ENCODE measurements at places on chromosomes 1 and 21.

DNA sequence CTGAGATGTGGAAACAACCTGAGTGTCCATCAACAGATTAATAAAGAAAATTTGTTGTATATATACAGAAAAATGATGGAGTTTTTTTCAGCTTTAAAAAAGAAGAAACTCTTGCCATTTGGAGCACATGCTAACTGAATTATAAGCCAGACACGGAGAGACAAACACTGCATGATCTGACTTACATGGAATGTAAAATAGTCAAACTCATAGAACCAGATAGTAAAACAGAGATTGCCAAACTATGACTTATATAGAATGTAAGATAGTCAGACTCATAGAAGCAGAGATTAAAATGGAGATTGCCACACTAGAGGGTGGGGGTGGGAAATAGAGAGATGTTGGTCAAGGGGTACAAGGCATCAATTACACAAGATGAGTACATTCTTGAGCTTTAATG lies 1786.6 kb downstream of the PLA2G4A start:
- DNase-seq: no peak

- peak; percentile 82 for DNase-seq
Measured at GRCh38 chr21:36260030-36260787, 59.8 kb upstream of the MORC3 start.

DNA sequence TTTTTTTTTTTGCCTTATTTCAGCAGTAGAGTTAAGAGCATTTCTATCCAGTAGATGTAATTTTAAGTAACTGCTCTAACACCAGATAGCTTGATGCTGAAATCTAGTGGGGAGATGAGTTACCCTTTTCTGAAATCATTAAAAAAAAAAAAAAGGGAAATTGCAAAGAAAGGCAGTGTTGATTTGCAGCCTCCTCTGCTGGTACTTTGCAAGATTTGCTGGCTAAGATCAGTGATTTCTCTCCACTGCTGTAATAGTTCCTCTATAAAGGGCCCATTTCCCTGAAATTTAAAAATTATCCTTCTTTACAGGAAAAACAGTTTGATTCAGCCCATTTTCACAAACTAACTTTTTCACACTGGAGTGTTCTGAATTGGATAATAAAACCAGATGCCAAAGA lies 120.6 kb downstream of the PTBP2 start:
- peak; percentile 20 for DNase-seq

DNA sequence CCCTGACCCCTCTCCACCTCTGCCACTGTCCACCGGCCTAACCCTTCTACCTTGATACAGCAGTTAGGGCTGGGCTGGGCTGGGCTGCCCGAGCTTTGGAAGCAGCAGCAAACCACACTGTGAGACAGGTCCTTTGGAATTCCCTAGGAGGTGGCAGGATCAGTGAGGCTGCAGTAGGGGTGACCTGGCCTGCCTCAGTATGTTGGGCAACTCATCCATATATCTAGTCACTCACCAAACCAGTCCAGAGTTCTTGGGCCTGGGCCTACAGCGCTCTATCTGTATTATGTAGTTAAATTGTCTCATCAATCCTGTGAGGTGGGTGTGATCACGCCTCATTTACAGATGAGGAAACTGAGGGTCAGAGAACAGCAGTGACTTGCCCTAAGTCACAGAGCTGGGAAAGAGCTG lies 13.3 kb upstream of the SYNC start:
- DNase-seq: no peak

DNA sequence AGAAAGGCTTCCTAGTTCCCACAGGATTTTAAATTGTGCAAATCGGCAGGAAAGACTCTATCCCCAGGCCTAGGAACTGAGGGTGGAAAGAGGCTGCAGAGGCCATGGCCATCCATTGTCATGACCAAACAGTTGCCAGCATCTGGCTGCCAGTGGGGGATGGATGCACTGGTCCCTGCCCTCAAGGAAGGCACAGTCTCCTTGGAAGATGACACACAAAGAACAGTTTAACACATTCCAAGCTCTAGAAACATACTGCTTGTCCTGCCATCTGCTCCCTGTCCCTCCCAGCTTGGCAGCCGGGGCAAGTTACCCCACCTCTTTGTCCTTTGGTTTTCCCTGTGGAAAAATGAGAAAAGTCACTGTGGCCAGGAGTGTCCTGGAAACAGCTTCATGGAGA lies 83.2 kb downstream of the BCAR3 start:
- no peak for DNase-seq

- DNase-seq: no peak
Measured at GRCh38 chr1:178798232-178798861, 72.5 kb downstream of the ANGPTL1 start.

DNA sequence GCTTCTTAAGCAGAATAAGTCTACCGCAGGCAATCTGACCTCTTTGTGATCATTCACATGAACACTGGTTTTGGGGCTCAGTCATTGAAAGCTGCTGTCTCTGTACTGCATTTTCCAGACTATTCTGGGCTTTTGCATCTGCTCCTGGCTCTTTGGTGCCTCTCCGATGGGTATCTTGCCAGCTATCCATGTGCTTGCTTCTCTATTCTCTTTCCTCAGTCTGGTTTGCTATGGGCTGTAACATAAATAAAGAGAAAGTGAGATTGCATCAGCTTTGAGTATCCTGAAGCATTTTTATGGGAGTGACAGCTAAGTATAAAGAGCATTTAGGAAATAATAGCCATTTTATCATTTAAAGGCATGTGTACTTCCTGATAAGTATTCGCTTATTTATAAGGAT lies 70.7 kb downstream of the C1orf21 start:
- DNase-seq: no peak

GRCh38 chr1:26493267-26493666 lies 21.0 kb downstream of the HMGN2 start:
- no peak for DNase-seq

GRCh38 chr1:173062150-173062938 lies 11.6 kb upstream of the TNFSF18 start:
- DNase-seq: no peak

- DNase-seq: peak; percentile 12
Measured at GRCh38 chr1:35190784-35191183, 2.2 kb downstream of the SFPQ start.

GRCh38 chr21:16055014-16055413 lies 325.2 kb downstream of the USP25 start:
- no peak for DNase-seq

DNA sequence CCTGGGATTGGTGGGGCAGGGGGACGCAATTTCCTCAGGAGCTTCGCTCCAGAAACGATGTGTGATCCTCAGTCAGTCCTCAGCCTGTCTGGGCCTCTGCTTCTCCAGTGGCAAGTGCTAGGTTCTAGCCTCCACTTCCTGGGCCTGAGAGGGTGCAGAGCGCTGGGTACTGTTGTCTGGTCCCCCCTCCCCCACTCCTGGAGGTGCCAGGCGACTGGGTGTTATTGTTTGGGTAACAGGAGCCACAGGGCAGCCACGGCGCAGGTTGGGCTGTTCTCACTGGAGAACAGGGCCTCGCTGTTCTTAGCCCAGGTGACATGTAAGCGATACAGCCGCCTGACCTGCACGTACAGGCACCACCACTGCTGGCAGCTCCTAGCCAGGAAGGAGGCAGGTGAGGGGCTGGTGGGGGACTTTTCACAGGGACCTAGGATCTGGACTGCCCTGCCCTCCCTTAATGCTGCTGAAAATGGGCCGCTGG lies 2.1 kb downstream of the RPS6KA1 start:
- DNase-seq: no peak

GRCh38 chr1:177770096-177770495 lies 199.8 kb downstream of the SEC16B start:
- no peak for DNase-seq

- no peak for DNase-seq
Measured at GRCh38 chr1:183597656-183598347, 7.5 kb upstream of the NCF2 start.

GRCh38 chr1:235077571-235078479 lies 50.8 kb downstream of the TOMM20 start:
- peak; percentile 90 for DNase-seq

GRCh38 chr1:178005450-178005849 lies 35.6 kb upstream of the SEC16B start:
- no peak for DNase-seq

DNA sequence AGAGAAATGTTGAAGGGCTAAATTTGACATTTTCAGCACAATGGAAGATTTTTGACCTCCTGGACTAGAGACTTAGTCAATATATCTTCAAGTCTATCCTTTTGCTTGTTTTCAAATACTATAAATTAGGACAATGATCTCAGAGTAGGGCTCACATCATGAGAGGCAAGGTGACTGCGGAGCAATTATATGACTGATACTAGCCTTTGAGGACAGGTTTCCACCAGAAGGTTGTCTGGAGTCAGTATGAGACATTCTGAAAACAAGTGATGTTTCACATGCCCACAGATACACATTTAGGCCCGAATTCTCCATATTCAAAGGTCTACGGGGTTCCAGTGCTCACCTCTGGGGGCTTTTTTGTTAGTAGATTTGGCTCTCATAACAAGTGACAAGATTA lies 142.3 kb upstream of the SAMSN1 start:
- no peak for DNase-seq

- DNase-seq: no peak
Measured at GRCh38 chr1:171424494-171424893, 60.8 kb upstream of the PRRC2C start.

DNA sequence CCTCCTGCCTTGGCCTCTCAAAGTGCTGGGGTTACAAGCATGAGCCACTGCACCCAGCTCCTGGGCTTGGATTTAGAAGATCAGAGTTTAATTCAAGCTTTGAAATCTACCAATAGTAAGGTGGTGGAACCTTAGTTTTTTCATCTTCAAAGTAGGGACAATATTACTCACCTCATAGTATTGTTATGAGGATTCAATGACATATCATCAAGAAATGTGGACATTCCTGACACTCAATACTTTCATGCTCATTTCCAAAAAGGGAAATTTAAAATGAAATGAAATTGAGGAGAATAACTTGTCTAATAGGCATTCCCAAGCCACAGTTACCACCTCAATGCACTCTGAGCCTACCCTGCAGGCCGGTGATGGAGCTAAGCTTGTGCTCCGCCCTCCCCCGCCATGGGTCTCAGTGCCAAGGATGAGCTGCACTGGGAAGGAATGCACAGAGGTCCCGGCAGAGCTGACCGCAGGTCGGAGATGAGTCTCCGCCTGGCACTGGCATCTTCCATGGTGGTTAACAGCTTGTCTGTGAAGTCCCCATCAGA lies 56.5 kb upstream of the BCAR3 start:
- no peak for DNase-seq

DNA sequence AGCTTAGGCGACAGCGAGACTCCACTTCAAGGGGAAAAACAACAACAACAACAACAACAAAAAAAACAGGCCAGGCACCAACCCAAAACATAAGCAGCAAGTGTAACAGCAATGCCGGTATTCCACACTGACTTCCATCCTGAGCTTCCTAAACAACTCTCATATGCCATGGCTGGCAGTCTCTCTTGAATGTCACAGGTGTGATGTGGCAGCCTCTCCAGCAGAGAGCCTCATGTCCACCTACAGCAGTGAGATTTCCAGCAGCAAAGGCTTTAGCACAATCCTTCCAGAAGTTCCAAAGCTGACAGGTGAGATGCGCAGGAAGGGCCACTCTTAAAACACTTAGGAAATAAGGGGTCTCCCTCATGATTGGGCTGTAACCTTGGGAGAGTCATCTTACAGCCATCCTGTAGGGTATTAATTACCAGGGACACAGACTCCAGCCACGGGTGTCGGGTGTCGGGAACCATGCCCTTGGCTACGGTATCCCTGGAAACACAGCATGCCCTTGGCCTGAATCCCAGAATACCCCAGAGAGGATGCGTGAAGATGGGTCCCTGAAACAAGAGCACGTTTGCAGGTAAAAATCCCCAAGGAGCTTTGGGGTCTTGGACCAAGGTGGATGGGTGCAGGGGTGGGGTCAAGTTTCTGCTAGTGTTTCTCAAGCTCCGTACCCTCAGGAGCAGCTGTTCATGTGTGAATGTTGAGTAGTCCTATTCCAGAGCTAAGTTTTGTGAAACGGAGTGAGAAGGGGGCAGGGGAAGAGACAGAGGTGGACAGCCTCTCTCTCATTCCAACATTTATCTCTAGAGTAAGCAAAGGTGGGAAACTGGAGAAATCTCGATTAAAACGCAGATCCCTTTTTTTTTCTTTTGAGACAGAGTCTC lies 31.4 kb downstream of the CLSTN1 start:
- DNase-seq: no peak

GRCh38 chr1:53295726-53296116 lies 32.1 kb downstream of the LRP8 start:
- no peak for DNase-seq

DNA sequence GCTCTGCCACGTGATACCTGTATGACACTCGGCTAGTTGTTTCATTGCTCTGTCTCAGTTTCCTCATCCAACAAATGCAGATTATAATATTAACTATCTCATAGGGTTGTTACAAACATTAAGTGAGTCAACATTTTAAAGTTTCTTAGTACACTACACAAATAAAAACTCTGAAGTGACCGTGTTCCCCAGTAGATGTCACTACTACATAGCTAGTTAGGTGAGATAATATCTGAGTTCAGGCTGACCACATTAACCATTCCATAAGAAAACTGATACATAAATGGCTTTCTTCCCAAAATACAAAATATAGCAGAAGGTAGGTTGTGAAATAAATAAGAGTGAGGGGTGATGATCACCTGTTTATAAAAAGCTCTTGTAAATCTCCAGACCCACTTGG lies 214.1 kb downstream of the NUF2 start:
- peak; percentile 8 for DNase-seq

DNA sequence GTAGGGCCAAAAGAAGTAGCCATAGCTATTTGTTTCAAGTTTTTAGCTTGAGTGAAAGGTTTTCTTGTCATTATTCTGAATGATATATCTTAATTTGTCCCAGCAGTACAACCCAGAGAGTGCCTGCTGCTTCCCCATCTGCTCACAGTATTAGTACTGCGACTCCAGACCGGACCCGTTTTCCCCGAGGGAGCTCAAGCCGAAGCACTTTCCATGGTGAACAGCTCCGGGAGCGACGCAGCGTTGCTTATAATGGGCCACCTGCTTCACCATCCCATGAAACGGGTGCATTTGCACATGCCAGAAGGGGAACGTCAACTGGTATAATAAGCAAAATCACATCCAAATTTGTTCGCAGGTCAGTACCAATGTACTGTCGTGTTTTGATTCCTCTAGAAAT lies 37.2 kb upstream of the C1orf115 start:
- DNase-seq: no peak

GRCh38 chr1:216020743-216021345 lies 402.4 kb downstream of the USH2A start:
- DNase-seq: no peak

DNA sequence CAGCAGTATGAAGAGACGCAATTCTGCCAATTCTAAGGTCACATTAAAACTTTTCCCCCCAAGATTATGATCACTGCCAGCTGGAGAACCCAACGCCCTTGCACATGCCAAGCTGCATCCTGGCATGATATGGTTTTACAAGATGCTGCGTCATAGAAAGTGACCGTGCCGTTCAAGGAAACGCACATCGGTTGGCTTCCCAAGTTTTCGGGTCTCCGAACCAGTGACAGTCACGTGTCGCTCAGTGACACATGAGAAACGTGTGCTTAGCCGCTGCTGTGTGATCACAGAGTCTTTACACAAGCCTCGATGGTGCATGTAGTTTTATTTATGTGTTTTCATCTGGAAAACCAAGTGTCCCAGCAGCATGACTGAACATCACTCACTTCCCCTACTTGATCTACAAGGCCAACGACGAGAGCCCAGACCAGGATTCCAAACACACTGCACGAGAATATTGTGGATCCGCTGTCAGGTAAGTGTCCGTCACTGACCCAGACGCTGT lies 7.4 kb downstream of the SMIM1 start:
- no peak for DNase-seq

GRCh38 chr1:18637511-18637960 lies 6.9 kb downstream of the PAX7 start:
- no peak for DNase-seq

- peak; percentile 35 for DNase-seq
Measured at GRCh38 chr1:44108241-44108640, 10.4 kb upstream of the KLF17 start.
